Hindlimb muscle (tissue), 1 donor: ENCODE measurements at places on chromosomes 12 and 14.
A peak's percentile ranks its signal among the peaks of the same experiment; 100 is the strongest.

- no peak for DNase-seq
Observed at GRCh38 chr12:130981074-130981742, 27.5 kb downstream of the ADGRD1 start.

DNA sequence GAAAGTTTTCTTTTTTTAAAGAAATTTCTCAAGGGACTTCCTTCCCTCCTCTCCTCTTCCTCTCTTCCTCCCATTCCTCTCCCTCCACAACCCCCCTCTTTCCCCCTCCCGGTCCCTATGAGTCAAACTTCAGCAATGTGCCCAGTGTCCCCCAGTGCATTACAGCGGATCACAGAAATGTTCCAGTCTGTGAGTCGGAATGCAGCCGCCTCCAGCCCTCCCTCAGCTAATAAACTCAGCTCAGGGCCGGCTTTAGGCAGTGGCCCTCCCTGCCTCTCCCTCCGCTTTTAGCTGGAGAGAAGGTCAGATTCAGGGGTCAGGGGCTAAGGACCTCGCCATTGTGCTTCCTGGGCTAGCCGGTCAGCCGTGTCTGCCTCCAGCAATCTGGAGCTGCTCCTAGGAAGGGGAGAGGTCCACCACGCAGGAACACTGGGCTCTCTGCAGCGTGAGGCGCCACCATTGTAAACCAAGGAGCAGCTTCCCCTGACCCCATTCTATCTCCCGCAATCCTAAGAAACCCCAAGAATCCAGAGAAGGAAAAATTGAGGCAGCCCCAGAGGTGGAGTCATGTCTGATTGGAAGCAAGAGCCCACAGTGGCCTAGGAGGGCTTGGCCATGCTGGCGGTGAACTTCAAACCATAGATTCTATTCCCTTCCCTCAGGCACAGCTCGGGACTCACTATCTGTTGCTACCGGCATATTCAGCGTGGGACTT, 1.1 kb upstream of the HDAC7 start:
- peak; percentile 84 for DNase-seq

- no peak for DNase-seq
Observed at GRCh38 chr12:5497329-5498053, 65.6 kb downstream of the NTF3 start.

- no peak for DNase-seq
Observed at GRCh38 chr14:105817971-105818711, 291.8 kb downstream of the TMEM121 start.

DNA sequence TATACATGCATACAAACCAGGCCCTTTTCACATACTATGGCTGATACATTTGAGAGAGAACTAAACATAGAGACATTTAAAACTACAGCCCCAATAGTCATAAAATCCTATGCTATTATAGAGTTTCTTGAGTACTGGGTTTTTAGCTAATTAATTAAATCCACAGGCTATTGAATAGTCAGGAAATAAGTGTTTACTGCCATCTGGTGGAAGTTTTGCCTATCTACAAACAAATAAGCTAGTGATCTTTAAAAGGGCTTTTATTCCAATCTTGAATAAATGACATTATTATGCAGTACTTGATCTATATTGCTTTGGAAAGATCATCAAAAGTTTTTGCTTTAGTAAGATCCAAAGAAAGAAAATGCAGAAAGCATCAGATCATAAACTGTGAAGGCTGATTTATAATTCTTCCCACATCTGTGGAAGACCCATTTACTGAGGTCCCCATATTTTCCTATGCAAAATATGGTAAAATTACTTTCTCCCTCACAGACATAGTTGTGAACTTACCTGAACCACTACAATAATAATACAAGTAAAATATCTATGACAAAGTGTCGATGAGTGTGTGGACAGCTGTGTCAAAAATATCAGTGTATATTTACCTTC, 131.3 kb downstream of the ITPR2 start:
- no peak for DNase-seq

- DNase-seq = peak; percentile 58
Observed at GRCh38 chr14:104689109-104689880, at the start of gene INF2. Gene INF2, plus strand, starts transcription at chr14:104689618. Its CDS starts 11,748 bp downstream, at chr14:104701366.
